Activated naive CD4-positive, alpha-beta T cell (primary cell): ENCODE measurements at places on chromosomes 5 and 9.

- no peak for DNase-seq
These were observed 112.9 kb downstream of the HSPA4 start for GRCh38 chr5:133164759-133165158.

DNA sequence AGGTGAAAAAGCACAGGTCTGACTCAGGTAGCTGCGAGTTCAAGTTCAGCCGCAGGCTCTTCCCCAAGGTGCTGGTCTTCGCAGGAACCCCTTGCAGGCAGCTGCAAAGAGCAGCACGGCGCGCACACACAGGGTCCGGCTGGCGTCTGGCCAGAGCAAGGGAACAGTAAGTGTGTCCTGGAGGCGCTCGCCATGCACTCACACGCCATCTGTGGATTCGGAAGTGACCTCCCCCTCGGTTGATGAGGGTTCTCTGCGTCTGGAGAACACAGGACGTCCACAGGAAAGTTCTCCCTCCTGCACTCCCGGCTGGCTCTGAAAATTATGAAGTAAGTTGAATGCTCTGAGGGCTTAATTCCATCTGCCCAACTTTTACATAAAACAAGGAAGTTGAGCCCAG, 14.0 kb upstream of the EGFL7 start:
- no peak for DNase-seq

DNA sequence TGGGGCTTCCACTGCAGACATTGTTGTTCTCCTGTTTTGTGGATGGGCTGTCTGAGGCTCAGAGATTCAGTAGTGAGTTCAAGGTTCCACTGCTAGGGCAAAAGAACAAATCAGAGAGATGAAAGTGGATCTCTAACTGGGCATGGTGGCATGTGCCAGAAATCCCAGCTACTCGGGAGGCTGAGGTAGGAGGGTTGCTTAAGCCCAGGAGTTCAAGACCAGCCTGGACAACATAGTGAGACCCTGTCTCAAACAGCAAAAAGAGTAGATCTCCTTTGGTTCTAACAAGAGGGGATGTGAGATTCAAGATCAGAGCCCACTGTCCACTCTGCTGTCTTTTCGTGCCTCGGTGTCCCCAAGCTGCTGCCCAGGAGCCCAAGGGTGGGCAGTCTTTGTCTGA, 11.8 kb upstream of the NDST1 start:
- no peak for DNase-seq

- no peak for DNase-seq
These were observed 30.1 kb upstream of the NFIB start for GRCh38 chr9:14344053-14344524.

DNA sequence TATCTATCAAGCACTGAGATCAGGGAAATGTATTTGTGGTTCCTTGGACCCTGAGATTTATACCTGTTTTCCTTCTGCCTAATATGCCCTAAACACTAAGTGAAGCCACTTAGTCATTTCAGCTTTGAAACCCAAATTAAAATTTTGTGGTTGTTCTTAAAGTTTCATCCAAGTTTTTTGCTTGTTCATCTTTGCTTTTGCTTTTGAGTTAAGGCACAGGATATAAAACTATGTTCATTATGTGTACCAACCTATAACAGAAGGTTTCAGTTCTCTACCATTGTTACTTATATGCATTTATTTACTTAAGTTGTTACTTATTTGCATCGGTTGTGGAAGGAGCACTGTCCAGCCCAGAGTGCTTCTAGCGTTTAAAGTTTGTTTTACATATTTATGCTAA, 382.3 kb downstream of the PTPRD start:
- DNase-seq: no peak

GRCh38 chr9:132381966-132382541, 24.6 kb downstream of the TTF1 start:
- DNase-seq: no peak

DNA sequence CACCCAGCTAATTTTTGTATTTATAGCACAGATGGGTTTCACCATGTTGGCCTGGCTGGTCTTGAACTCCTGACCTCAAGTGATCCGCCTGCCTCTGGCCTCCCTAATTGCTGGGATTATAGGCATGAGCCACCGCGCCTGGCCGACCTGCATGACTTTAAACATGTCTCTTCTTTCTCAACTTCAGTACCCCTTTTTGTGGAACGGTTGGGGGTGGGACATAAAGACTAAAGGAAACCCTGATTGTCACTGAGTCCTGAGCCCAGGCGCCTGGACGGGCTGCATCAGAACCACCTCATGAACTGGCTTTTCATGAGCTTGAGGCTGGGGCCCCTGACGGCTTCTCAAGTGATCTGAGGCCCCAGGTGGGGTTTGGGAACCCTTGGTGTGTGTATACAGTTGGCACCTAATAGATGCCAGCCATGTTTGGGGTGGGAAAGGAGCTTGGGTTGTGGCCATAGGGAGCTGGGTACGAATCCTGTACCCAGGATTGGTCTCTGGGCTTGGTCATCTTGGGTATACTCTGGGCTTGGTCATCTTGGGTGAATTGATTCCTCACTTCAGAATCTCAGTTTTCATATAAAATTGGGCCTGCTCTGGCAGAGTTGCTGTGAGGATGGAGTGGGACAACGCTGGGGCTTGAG, 2.2 kb downstream of the GRK6 start:
- DNase-seq: no peak

DNA sequence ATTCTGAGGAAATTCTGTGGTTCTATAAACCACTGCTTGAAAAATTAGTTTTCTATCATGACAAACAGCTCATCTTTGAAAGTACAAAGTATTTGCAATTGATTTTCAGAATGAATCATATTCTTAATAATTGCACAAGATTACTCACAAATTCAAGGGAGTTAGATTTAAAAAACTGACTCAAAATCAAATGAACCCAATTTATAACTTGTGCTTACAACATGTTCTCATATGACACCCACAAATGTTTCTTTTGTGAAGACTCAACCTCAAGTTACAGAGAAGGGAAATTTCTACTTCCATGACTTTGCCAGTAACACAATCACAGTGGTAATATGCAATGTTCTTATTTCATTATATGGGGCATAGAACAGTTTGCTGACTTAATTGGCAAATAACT, 272.0 kb upstream of the ACTBL2 start:
- DNase-seq: no peak

- DNase-seq: peak; percentile 11
These were observed 8.7 kb upstream of the ERAP1 start for GRCh38 chr5:96816411-96816939.

DNA sequence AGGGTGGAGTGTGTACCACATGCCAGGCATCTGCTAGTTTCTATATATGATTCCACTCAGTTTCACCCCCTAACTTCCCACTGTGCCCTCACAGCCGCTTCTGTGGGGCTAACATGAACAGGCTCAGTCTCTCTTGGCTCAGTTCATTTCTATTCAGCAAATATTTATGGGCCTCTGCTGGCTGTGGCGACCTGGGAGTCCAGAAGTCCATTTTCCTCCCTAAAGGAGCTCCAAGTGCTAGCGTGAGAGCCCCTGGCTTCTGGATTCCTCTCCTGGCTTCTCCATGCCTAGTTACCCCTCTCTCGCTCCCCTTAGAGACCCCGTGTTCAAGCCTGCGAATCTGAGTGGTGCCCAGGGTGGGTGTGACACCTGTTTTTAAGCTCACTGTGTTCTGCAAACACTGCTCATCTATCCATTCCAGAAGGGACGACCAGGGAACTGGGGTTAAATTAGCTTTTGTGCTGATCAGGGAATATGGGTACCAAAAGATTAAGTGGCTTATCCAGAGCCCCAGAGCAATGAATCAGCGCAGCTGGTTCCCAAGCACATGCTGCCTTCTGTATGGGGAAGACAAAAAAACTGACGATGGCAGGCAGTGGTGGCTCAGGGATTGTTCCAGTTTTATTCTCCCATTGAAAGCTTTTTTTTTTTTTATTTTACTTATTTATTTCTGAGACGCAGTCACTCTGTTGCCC, 57.6 kb downstream of the HMCN2 start:
- no peak for DNase-seq

DNA sequence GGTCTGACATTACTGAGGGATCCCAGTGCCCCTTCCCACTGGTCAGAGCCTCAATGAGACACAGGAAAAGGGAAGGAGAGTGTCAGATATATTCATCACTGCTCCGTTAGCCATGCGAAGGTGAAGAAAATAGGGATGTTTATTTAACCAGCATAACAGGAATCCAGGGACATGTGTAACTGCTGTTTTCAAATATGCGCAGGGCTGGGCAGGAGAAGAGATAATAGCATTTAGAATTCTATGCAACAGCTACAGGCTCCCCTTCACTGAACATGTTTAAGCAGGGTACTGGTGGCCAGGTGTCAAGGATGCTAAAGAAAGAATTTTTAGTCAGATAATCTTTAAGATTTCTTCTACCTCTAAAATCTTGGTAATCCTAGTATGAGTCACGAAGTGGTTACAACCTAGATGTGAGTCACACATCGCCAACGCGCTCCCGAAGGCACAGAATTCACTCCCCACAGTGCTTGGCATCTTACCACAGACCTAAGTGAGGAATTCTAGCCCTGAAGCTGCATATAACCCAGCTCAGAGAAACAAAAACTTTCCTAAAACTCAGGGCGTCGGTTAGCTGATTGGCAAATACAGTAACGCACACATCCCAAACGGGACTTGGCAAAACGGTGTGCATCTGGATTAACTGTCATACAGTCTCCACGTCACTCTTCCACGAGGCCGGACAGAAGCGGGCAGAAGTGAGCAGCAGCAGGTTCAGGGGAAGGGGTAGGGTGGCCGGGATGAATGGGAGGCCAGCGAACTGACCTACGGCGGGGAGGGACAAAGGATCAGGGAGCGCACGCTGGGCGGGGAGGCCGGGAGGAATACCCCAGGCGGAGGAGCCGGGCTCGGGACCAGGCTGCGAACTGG, 1.1 kb downstream of the CTNNAL1 start:
- DNase-seq: no peak

- DNase-seq: no peak
These were observed 8.6 kb upstream of the PSAT1 start for GRCh38 chr9:78288214-78288892.

DNA sequence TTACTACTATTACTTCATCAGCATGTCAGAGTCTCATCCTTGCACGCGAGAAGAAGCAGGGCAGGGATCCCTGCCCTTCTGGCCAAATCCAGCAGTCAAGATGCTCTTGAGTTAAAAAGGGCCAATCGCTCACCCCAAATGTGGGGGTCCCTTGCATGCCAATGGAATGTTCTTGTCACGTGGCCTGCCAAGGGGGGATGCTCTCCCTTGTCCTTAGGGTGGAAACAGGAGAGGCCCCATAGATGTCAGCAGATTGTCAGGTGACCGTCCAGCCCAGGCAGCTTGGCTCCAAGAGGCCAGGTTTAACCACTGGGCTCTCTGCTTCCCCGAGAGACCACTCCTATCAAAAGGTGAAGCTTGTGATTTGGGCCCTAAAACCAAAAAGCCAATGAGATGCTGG, 25.3 kb upstream of the DUSP1 start:
- DNase-seq: no peak

- no peak for DNase-seq
These were observed 172.8 kb downstream of the RFK start for GRCh38 chr9:76221423-76221822.

GRCh38 chr5:26805076-26805475, 233.3 kb downstream of the CDH9 start:
- DNase-seq: no peak

DNA sequence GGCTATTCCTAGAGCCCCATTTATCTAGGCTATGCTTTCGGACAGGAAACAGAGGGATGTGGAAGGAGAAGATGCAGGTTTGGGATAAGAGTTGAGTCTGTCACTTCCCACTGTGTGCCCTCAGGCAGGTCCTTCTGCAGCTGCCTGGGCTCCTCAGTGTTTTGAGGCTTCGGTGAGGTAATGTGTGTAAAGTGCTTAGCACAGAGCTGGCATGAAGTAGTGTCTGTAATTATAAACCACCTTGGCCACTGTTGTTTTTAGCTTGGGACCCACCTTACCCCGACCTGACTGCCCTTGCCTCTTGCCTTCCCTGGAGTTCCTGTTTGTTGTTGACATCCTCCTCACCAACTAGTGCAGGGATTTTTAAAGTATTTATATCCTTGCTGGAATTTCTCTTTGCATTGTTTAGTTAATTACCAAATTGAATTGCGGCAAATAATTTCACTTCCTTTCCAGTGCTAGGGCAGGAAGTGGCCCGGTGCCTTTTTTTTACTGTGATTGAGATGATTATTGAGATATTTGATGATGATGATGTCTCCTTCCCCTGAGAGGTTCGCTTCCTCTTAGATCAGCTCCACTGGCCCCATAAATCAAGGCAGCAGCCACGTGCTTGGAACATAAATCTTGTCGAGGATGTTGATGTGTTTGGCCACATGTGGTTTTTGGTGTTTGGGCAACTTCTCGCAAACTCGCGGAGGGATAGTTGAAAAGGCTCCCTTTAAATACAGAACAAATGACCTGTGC, 38.3 kb upstream of the DAB2IP start:
- no peak for DNase-seq

GRCh38 chr5:145316282-145316681, 518.9 kb downstream of the PRELID2 start:
- no peak for DNase-seq

DNA sequence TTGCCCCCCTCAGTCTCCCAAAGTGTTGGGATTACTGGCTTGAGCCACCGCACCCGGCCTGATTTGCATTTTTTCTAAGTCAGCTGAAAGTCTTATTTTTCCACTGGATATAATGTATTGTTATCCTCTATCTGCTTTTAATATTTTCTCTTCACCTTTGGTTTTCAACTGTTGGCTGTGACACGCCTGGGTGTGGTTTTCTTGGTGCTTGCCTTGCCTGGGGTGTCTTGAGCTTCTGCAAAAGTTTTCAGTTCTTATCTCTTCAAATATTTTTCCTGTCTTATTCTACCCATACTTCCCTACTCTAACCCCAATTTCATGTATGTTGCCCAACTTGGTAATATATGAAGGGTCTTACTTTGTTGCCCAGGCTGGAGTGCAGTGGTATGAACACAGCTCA, 4.3 kb upstream of the MXD3 start:
- DNase-seq: no peak

DNA sequence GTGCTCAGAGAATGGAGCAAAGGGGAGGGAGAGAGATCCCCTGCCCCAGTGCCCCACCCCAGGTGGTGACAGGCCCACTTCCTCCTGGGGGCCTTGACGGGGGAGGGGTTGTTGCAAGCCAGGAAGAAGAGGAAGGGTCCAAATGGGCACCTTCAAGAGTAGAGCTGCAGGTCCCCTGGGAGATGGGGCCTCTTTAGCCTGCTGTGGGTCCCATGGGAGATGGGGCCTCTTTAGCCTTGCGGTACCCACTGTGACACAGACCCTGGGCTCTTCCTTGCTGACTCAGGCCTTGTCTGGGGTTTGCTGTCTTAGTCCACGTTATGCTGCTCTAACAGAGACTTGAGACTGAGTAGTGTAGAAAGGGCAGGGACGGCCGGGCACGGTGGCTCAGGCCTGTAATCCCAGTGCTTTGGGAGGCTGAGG, 9.6 kb upstream of the TOR4A start:
- DNase-seq: no peak
